ENCODE measurements at places on chromosomes 7 and 10.

GRCh38 chr7:30241767-30242166 is 42.6 kb upstream of the ZNRF2 start:
- no peak for DNase-seq

- DNase-seq: peak; percentile 58
Measured at GRCh38 chr7:2508327-2509215, 11.0 kb upstream of the LFNG start.

DNA sequence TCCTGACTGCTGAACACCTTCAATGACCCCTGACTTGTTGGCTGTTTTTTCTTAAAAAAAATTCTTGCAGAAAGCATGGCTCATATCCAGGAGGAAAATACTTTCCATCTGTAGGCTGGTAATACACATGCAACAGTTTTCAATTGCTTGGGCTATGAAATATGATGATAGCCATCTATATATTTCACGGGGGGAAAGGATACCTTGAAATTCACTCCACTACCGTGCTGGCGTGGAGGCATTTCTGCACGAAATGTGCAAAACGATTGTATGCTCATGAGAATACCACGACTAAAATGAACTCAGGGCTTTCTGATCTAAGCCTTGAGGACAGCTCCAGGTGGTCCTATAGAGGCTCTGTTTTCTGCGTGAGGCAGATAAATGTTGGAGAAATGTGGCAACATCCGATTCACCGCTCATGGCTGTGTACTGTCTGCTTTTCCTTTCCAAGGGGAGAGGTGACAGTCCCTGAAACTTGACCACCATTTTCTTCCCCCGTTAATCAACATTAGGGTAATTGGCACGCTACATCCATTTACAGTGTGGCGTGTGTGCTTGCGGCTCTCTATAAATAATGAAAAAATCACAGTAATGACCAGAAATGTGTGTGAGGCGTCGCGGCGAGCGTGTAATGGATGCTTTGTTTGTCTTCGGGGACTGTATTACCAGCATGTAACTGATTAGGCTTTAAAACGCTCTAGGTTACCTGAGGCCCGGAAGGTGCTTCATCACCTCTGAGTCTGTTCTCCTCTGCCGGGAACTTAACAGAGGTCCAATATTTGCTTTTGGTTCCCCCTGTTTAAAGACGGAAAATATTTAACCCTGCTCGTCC is 12.8 kb upstream of the CARD11 start:
- no peak for DNase-seq

- DNase-seq: no peak
Measured at GRCh38 chr7:111240371-111240770, 149.4 kb downstream of the LRRN3 start.

- DNase-seq: no peak
Measured at GRCh38 chr10:3619241-3619640, 165.8 kb downstream of the KLF6 start.

- DNase-seq: no peak
Measured at GRCh38 chr7:73536479-73536878, 14.4 kb upstream of the BAZ1B start.

GRCh38 chr7:26189697-26190096 is 10.8 kb downstream of the HNRNPA2B1 start:
- DNase-seq: no peak

DNA sequence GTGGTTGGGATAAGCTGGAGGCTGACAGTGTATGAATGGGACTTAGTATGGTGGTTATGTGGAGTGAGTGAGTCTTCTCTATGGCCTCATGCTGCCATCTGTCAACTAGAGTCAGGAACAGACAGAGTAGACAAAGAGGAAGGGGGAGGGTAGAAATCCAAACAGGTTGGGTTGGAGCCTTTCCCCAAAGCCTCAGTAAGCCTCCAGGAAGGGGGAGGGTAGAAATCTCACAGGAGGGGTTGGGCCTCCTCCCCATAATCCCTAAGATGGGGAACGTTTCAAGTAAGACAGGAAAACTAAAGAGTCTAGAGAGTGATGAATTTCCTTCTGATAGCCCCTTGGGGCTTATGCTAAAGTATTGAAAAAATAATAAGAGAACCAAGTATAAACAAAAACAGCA is 2.0 kb upstream of the AKR1B15 start:
- no peak for DNase-seq

- no peak for DNase-seq
Measured at GRCh38 chr7:6640246-6640721, 3.2 kb downstream of the ZNF316 start.

DNA sequence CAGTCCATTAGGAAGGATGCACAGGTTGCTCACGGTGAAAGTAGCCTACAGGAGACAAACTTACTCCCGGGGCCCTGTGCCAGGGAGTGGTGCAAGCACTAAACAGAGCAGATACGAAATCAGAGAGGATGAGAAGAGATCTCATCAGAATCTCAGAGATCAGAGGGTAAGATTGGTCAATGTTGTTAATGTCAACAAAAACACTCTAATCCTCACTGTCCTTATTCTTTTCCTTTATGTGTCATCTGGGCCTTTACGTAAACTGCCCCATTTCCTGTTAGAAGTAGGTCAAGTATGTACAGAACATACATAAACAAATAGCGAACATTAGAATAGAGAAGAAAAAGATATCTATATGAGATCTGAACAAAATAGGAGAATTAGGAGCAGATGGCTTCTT is 163.1 kb downstream of the PPP1R17 start:
- no peak for DNase-seq

DNA sequence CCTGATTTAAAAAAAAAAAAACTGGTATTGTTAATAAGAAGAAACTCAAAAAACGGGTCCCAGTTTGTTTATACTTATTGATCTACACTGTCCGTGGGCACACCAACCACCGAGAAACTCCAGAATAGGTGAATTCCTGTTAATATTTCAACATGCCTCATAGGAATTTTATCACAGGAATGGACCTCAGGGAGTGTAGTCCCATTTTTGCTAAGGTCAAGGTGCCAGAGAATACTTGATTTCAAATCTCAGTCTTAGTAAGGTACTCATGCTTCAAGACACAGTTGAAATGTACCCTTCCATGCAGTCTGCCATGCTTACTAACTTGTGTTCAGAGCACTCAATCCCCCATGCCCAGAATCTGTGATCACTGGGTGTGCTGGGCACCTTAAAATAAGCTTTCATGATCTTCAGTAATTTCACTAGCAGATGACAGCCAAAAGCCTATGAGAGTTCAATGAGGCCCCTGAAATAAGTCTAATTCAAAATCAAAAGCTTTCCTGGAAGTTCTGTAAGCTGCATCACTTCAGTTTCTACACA is 385.7 kb downstream of the TNS3 start:
- no peak for DNase-seq

- DNase-seq: no peak
Measured at GRCh38 chr10:95716866-95717265, 23.1 kb upstream of the TCTN3 start.

GRCh38 chr10:21926358-21926925 is 77.1 kb downstream of the DNAJC1 start:
- no peak for DNase-seq

DNA sequence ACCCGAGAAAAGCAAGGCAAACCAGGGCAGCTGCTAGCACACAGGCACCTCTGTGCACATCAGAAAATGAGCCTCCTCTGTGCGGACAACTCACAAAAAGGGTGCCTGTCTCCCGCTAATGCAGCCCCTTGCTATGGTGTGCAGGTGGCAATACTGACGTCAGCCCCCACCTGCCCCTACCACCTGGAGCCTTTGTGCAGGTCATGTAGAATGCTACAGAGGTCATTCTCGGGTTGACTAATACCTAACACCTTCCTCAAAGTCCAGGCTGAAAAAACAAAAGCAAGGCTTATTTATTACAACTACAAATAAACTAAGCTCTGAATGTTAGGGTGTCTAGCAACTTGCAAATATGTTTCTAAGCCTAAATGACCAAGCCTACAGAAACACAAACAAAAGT is 13.9 kb downstream of the PIP4K2A start:
- DNase-seq: no peak

DNA sequence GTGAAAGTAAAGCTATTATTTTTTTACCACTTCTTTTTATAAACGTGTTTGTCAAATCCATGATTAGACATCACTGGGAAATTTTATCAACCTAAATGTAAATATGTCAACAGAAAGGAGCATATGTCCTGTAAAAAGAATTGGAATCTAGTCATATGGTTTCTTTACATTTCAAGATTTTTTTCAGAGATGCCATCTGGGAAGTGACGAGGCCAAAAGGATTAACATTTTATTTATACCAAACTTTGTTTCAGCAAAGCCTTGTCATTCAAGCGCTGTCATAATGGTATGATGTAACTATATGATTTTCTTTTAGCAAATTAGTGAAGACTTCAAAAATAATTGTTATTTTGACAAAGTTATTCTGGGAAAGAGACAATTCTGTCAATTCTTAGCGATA is 117.3 kb downstream of the SEMA3A start:
- no peak for DNase-seq

- DNase-seq: no peak
Measured at GRCh38 chr7:66886152-66886551, 34.9 kb upstream of the TMEM248 start.

GRCh38 chr10:5560142-5560816 is 35.5 kb downstream of the CALML3 start:
- no peak for DNase-seq

DNA sequence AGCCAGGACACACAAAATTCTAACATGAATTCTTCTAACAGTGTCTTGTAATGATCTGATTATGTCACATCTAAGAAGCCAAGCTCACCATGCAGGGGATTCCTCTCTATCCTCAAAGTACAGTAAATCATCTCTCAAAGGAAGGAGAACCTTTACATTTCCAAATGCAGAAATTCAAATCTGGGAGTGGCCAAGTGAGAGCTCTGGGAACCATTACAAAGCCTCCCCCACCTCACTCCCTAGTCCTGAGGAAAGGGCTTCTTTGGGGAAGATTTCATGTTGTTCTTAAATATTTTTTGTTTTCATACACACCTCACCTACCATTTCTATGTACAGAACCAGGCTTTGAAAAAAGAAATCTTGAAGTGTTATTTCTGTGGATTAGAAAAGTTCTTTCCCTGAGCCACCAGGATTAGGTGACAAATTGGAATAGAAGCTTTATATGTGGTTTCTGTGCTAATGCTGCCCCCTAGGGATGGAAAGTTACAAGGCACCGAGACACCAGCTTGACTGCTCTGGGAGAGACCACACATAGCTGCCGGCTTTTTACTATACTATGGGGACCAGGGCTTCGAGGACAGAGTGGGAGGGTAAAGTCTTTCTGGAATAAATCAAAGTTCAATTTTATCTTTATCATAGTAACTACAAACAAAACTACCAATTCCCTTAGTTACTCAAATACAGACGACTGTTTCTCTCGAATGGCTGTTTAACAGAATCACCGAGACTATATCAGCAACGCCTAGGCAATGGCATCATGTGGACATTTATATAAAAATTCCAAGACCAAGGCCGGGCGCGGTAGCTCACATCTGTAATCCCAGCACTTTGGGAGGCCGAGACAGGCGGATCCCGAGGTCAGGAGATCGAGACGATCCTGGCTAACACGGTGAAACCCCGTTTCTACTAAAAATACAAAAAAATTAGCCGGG is 116.1 kb downstream of the RNF216 start:
- no peak for DNase-seq
